NCI-H446 (cell line): ENCODE measurements at places on chromosomes 2 and 18.

- DNase-seq: no peak
Observed at GRCh38 chr2:128368437-128369107, 49.9 kb upstream of the HS6ST1 start.

DNA sequence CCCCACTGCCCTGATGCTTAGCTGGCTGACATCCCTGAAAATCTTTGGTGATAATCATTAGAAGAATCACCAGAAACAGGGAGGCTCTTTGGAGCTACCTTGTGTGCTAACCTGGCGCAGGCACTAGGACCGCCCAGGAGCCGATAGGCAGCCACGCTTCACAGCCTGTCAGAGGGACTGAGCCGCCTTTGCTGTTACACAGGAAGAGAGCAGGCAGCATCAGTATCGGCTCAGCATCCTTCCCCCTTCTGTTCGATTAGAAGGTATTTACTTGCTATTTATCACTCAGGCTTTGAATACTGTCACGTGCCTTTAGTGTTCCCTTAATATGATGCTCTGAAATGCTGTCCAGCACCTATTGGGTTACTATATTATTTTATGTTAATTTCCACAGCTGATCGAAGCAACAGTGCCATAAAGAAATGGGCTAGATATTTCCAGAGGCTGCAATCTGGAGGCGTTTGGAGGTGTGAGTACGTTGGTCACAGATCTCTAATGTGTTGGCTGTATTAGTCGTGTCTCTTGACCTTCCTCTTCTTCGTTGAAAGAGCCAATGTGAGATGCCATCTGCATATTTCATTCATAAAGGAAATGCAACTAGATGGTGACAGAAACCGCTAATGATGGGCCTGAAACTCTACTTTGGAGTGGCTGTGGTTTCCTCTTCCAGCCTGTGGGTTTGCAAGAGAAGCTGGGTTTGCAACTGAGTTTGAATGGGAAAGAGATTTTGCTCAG lies 110.4 kb upstream of the RAB27B start:
- no peak for DNase-seq

DNA sequence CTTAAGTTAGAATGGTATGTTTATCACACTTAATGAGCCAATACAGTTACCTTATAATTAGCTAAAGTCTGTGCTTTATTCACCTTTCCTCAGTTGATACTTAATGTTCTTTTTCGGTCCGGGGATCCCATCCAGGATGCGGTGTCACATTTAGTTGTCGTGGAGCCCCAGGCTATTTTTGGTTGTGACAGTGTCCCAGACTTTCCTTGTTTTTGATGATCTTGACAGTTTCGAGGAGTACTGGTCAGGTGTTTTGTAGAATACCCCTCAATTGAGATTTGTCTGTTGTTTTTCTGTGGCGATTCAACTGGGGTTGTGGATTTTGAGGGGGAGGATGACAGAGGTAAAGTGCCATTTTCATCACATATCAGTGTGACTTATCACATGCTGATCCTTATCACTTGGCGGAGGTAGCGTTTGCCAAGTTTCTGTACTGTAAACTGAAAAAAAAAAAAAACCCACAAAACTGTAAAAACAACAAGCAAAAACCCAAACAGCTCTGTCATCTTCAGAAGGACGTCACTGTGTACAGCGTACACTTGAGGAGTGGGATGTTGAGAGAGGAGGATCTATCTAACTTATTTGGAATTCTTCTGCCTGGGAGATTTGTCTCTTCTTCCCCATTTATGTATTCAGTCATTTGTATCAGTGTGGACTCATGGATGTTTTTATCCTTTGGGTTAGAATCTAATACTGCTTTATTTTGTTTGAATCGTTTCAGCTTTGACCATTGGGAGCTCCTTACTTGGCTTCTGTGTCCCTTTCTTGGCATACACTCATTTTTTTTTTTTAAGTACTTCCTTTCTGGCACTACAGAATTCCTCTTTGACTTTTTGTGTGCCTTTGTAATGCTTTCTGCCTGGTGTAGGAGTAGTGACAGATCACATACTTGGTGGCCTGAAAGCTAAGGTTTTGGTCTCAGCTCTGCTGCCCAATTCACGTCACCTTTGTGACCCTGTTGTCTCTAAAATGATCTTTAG lies 68.1 kb downstream of the FMNL2 start:
- no peak for DNase-seq

DNA sequence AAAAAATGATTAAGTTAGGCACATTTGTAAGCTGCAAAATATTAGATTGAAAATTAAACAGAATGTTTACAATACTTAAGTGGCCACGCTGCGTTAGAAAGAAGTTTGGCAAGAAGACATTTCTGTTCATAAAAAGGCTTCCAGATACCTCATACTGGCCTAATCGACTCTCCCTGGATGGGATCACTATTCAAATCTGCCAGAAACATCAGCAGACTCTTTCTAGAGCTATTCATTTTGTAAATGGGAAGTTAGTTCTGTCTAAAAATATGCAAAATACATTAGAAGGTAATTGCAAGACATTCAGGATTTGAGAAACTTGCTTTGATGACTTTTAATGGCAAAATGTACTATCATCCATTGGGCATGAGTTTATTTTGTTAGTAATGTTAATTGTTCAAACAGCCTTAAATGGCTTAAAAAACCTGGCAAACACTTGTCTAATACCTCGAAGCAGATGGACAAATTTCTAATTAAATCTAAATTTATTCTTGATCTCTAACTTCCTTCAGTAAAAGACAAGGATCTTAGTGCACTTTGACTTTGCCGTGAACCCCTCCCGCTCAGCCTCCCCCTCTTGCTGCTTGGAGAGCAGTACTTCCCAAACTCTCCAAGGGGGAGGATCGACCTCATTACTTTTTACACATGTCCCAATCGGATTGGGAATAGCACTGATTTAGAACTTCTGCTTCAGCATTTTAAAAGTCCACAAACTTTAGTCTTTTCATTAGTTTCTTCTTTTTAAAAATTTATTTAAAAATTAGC lies 103.5 kb downstream of the SMIM21 start:
- no peak for DNase-seq

- DNase-seq: no peak
Observed at GRCh38 chr2:241273210-241274020, 42.1 kb downstream of the HDLBP start.

DNA sequence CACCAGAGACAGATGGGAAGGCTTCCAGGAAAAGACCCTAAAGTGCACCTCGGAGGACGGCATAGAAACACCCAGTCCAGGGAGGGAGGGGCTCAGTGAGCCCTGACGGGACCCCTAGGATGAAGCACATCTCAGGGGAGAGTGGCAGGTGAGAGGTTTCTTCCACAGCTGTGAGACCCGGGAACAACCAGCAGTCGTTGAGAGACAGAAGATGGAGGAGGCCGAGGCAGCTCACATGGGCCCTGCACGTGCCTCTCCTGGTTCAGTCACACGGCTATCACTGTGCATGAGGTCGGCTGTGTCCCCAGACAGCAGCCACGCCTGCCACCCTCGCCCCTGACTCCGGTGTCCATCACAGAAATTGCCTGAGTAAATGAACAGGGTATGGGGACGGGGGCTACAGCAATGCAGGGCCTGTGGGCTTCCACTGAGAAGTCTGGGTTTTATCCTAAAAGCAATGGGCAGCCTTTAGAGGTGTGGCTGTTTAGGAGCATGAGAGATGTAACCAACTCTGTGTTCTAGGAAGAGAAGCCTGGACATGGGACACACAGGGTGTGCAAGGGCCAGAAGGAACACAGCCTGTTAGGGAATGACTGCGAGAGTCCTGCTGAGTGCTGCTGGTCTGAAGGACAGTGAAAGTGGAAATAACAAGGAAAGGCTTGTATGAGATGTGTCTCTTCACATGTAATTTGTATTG lies 102.0 kb downstream of the TMEM18 start:
- no peak for DNase-seq

DNA sequence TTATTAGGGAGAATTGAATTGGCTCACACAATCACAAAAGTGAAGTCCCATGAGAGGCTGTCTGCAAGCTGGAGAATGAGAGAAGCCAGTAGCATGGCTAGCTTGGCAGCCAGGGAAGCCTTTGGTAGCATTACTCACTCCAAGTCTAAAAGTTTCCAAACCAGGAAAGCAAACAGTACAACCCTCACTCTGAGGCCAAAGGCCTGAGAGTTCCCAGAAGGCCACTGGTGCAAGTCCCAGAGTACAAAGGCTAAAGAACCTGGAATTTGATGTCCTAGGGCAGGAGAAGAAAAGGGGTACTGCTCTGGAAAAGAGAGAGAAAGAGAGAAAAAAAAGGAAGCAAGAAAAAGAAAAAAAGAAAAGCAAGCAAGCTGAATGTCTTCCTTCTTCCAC lies 318.2 kb downstream of the RND3 start:
- peak; percentile 25 for DNase-seq

GRCh38 chr2:19355014-19355405 lies 3.4 kb downstream of the OSR1 start:
- DNase-seq: no peak

DNA sequence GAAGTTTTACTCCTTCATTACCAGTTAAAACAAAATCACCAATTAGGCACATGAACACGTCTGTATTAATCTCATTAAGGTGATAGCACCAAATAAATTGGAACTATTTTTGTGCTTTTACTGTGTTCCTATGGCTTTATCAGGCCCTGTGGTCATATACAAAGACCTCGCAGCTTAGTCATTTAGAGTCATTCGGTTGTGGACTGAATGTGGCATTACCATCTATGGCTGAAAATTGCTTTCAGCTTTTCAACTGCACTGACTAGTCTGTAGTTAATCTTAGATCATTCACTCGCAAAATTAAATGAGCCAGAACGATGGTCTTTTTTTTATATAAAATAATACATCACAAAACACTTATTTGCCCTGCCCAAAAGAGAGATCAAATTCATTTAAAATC lies 601.7 kb downstream of the NR4A2 start:
- no peak for DNase-seq

DNA sequence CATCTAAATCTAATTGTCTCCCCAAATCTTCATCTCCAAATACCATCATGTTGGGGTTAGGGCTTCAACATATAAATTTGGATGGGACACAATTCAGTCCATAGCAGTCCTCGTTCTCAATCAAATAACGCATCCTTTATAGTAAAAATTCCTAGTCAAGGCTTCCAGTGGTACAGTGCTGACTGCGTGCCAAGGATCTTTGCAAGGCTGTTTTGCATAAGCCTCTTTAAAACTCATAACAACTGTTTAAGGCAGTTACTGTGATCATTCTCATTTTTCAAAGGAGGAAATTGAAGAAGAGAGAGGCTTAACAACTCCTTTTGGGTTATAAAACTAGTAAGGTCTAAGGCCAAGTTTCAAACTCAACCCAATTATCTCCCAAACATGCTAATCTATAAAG lies 666.9 kb downstream of the NYAP2 start:
- no peak for DNase-seq

DNA sequence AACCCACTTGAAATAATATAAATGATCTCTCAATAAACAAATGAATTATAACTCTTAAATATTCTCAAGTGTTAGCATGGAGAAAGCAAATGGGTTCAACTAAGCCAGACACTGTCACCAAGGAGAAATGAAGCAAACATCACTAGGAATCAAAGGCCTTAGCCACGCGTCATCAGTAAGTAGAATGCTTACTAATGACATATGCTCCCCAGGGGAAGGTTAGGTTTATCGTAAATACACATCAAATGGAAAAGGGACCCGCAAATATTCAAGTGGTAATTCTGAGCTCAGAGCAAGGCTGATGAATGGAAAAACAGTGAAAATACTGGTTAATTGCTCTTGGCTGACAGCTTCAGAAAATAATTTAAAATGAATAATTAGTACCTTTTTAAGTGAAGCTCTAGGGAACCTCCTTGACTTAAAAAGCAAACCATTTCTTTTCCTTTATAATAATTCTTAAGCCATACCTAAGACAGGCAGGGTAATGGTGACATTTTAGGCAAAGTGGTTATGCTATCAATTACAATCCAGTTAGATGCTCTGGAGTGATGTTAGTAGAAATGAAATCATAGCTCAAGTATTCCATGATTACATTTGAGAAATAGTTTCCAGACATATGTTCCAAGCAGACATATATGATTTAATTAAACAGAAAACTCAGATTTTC lies 101.5 kb downstream of the ALPK2 start:
- DNase-seq: no peak

GRCh38 chr18:62767321-62767720 lies 52.0 kb downstream of the PHLPP1 start:
- peak; percentile 58 for DNase-seq

GRCh38 chr2:1693723-1694122 lies 50.6 kb downstream of the PXDN start:
- no peak for DNase-seq

DNA sequence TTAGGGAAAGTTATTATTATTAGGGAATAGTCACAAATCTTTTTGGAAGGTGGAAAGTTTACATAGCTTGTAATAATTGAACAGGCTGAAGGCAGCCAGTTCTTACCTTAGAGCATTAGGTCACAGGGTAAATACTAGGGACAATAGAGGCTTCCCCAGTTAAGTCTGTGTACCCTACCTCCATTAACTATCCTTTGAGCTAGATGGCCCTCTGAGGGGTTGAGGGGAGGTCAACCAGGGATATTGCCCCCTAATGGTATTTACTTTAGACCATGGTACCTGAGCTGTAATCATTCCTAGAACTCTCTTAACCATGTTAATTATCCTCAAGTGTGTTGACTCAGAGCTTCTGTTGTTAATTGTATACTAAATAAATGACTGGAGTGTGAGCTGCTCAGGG lies 120.5 kb upstream of the SCN7A start:
- no peak for DNase-seq

GRCh38 chr18:63322908-63323634 lies 3.5 kb upstream of the BCL2 start:
- peak; percentile 39 for DNase-seq

DNA sequence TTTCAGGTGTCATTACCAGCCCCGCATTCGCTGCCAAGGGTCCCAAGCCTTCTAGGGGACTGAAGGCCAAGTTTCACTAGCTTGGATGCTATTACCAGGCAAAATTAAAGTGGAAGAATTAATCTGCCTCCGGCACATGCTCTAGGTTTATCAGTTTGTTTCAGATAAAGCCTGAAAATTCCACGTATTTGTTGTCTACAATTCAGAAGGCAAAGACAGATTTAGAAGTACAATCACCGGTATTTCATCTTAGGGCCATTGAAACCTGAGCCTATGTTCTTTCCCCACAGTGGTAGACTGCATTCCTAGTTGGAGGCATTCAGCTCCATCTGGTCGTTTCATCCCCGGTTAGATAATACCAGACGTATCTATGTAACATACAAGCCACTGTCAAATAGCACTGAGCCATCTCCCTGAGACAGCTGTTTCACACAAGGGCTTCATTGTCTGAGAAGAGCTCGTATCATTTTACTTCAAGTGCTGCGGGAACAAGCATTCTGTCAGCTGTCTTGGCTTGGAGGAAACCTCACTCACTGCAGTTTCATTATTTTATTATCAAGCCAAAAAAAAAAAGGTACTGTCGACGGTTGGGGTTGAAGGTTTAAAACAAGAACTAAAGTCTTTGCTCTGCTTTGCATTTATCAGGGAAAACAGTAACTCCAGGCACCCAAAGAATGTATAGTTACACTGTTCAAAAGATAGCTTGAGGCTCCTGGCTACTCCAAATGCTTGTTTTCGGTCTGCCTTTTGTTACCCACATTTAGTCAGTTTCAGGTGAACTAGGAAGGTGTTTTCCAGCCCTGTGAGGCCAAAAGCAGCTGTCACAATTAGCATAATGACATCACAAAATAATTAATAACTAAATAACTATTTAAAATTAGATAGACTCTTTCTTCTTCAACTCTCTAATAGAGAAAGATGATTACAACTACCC lies 76.7 kb downstream of the TGIF1 start:
- DNase-seq: peak; percentile 30

- DNase-seq: no peak
Observed at GRCh38 chr18:79400091-79400590, 4.4 kb downstream of the NFATC1 start.

GRCh38 chr2:106849253-106849652 lies 36.7 kb downstream of the ST6GAL2 start:
- DNase-seq: no peak

- no peak for DNase-seq
Observed at GRCh38 chr2:111117598-111118480, 2.9 kb upstream of the BCL2L11 start.
